ENCODE measurements at places on chromosomes 5 and 9.

- no peaks in the 10 kb centered on the region for H3K36me3 ChIP-seq
- peaks cover 10% of the 10 kb centered on the region for H3K4me1 ChIP-seq
- no peak for DNase-seq
- no peak overlapping the region for H3K27ac ChIP-seq
- no peaks in the 10 kb centered on the region for H3K27me3 ChIP-seq
Measured at GRCh38 chr9:136025481-136025880, 64.3 kb upstream of the UBAC1 start.

DNA sequence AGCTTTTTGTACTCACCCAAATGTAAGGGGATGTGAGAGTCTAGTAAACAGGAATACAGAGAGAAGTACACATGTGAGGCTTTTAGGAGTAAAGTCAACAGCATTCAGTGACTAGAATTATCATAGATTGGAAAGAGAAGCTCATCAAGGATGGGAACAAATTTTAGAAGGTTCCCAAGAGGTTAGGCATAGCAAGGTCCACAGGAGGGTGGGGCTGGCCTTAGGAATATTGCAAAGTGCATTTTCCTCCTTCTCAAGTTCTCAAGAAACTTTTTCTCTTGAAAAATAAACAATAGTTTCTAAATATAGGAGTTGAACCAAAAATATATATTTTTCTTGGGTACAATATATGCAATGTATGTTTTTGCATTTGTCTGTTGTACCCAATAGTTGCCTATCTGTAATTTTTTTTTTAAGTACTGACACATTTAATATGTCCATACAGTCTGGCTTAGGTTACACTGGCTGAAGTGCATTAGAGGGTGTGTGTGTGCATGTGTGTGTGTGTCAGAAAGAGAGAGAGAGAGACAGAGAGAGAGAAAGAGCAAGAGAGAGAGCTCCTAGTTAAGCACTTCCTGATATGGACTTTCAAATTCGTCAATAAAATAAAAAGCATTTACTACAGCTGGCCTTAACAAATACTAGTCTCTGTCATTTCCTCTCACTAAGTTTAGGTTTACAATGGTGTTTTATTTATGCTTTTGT is 62.2 kb downstream of the SNX18 start:
- H3K27ac ChIP-seq: no peak overlapping the region
- no peaks in the 10 kb centered on the region for H3K27me3 ChIP-seq
- DNase-seq: no peak
- H3K4me1 ChIP-seq: no peaks in the 10 kb centered on the region
- H3K36me3 ChIP-seq: no peaks in the 10 kb centered on the region

DNA sequence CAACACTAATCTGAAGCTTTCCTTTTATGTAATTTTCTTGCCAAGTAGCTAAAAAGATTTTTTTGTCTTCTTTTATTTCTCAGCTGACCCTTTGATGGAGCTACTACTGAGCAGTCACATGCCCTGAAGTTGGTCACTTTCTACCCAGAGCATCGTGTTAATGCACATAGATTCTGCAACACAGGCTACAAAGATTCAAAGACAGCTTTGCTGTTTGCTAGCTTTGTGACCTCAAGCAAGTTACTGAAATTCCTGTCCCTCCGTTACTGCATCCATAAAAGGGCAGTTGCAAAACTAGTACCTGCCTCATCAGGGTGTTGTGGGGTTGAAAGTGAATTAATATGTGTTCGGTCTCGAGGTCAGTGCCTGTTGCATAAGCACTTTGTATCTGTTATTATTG is 179.9 kb downstream of the GAS1 start:
- no peak for DNase-seq
- H3K36me3 ChIP-seq: no peaks in the 10 kb centered on the region
- no peaks in the 10 kb centered on the region for H3K27me3 ChIP-seq
- no peak overlapping the region for H3K27ac ChIP-seq
- no peak overlapping the region for H3K4me3 ChIP-seq
- no peaks in the 10 kb centered on the region for H3K4me1 ChIP-seq

DNA sequence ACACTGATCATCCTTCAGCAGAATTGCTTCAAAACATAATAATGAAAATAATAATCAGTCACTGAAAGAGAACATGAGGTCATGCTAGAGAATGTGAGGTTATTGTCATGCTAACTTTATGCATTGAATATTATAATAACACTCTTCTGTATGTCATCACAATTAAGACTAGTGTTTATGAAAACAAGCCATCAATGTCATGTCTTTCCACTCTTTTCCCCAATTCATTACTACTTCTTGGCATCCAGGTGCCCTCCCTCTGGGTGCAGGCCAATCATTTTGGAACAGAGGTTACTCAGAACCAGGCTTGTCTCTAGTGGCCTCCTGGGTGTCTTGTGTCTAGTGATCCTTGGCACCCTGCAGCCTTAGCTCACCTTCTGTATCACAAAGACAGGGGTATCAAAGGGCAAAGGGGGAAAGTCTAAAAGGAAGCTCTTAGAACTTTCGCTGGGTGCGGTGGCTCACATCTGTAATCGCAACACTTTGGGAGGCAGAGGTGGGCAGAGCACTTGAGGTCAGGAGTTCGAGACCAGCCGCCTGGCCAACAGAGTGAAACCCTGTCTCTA is 217.6 kb upstream of the PIK3R1 start:
- DNase-seq: no peak
- H3K4me3 ChIP-seq: no peak overlapping the region
- no peaks in the 10 kb centered on the region for H3K36me3 ChIP-seq
- H3K27ac ChIP-seq: no peak overlapping the region

DNA sequence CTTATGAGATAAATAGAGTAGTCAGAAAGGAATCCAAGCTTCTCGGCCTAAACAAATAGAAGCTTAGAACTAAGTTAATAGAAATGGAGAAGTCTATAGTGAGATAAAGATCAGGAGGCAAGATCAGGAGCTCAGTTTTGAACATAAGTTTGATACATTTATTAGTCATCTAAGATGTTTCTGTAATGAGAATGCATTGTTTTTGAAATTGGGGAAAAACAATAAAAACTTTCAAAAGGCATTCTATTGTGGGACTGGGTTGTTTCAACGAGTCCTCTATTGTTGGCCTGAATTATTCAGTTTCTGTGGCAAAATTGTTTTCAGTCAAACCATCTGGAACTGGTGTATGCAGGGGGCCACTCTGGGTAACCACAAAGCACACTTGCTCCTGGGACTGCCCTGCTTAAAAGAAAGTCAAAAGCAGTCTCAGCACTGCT is 181.0 kb upstream of the CLINT1 start:
- DNase-seq: no peak
- H3K36me3 ChIP-seq: no peaks in the 10 kb centered on the region
- H3K4me1 ChIP-seq: no peaks in the 10 kb centered on the region

DNA sequence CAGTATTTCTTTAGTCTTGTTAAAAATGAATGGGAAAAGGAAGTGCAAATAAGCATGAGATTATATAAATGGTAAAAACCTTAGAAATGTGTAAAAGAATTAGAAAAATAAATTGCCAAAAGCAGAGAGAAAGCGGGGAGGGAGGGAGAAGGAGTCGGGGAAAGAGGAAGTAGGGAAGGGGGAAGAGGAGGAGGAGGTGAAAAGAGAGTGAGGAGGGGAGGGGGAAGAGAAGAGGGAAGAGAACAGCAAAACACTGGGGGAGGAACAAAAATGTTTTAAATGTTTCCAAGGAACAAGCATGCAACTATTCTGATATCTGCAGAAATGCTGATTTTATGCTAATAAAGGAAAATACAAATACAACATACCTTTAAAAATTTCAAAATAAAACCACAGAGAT is 317.5 kb downstream of the PIK3R1 start:
- no peak overlapping the region for H3K4me3 ChIP-seq
- H3K4me1 ChIP-seq: no peaks in the 10 kb centered on the region
- H3K27me3 ChIP-seq: no peaks in the 10 kb centered on the region
- no peaks in the 10 kb centered on the region for H3K36me3 ChIP-seq
- no peak overlapping the region for H3K27ac ChIP-seq

- peaks cover 5% of the 10 kb centered on the region for H3K4me1 ChIP-seq
- no peaks in the 10 kb centered on the region for H3K27me3 ChIP-seq
- no peak for DNase-seq
- H3K36me3 ChIP-seq: no peaks in the 10 kb centered on the region
Measured at GRCh38 chr5:52854949-52855348, 67.2 kb downstream of the ITGA1 start.

- H3K4me3 ChIP-seq: no peak overlapping the region
- no peak for DNase-seq
- H3K4me1 ChIP-seq: no peaks in the 10 kb centered on the region
Measured at GRCh38 chr5:159903131-159903530, 13.2 kb upstream of the ADRA1B start.

- DNase-seq: no peak
- H3K27me3 ChIP-seq: no peaks in the 10 kb centered on the region
- H3K27ac ChIP-seq: no peak overlapping the region
- no peaks in the 10 kb centered on the region for H3K36me3 ChIP-seq
Measured at GRCh38 chr9:30198463-30199309, 2185.8 kb upstream of the ACO1 start.

DNA sequence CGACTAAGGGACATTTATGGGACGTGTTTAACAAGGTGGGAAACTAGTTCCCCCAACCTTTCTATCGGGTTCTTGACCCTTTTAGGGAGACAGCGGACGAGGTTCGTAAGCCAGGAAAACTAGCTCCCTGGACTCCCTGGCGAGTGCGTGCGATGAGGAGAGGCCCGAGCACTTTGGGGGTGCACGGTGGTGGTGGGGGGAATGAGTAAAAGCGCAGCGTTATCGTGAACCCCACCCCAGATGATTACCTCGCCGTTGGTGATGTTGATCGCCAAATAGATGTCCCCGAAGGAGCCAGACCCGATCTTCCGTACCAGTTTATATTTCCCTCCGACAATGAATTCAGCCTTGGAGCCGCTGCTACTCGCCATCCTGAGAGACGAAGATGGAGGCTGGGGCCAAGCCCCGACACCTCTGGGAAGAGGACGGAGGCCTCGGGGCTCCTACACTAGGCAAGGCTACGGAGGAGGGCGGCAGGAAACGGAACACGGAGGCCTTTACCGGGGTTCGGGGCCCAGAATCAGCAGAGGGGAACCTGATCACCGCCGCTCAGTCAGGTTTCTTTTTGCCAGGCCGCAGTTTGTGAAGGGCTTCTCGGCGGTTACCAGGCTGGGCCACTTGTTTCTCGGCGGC is 529 bp downstream of the CSNK1A1 start:
- no peaks in the 10 kb centered on the region for H3K36me3 ChIP-seq
- DNase-seq: peak; percentile 66
- peak overlapping the region; percentile 99 for H3K27ac ChIP-seq
- no peaks in the 10 kb centered on the region for H3K27me3 ChIP-seq

GRCh38 chr5:178450121-178451028 is 139.8 kb downstream of the COL23A1 start:
- H3K36me3 ChIP-seq: no peaks in the 10 kb centered on the region
- no peak for DNase-seq
- peaks cover 16% of the 10 kb centered on the region for H3K27me3 ChIP-seq
- no peak overlapping the region for H3K4me3 ChIP-seq
- H3K27ac ChIP-seq: no peak overlapping the region
- H3K4me1 ChIP-seq: no peaks in the 10 kb centered on the region

DNA sequence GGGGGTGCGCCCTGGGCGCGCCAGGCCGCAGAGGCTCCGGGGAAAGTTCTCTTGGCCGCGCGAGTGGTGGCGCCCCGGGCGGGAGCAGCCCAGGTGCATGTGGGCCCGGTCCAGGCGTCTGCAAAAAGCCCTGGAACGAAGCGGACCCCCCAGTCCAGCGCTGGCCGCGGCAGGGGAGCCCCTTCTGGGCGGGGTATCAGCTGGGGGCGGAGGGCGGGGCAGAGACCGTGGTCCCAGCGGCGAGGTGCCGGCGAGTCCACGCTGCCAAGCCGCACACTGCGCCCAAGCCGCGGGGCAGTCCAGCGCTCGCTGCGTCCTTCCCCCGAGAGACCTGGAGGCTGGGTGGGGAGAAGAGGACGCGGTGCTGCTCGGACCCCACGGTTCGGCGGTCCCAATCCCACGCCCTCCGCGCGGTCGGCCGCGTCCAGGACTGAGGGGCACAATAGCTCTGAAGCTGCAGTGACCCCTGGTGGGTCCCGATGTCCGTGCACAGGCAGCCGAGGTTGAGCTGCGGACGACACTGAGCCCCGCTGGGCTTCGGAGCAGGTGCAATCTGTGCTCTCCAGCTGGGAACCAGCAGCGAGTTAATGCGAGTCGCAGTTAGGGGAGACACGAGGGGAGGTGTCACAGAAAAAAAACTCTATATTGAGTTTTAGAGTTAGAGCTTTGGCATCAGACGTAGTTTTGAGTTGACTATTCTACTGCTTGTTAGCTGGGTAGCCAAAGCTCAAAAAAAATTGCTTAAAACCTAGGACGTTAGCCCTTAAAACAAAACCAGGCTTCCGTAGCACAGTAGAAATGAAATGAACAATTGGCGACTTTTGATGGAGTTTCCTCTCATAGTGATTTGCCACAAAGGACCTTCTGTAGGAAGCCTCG is 1.1 kb upstream of the EPB41L4A start:
- no peaks in the 10 kb centered on the region for H3K36me3 ChIP-seq
- peak; percentile 86 for DNase-seq

GRCh38 chr5:92401492-92401891 is 1018.4 kb upstream of the ARRDC3 start:
- no peaks in the 10 kb centered on the region for H3K27me3 ChIP-seq
- no peak overlapping the region for H3K4me3 ChIP-seq
- H3K27ac ChIP-seq: no peak overlapping the region
- no peaks in the 10 kb centered on the region for H3K4me1 ChIP-seq
- no peaks in the 10 kb centered on the region for H3K36me3 ChIP-seq

DNA sequence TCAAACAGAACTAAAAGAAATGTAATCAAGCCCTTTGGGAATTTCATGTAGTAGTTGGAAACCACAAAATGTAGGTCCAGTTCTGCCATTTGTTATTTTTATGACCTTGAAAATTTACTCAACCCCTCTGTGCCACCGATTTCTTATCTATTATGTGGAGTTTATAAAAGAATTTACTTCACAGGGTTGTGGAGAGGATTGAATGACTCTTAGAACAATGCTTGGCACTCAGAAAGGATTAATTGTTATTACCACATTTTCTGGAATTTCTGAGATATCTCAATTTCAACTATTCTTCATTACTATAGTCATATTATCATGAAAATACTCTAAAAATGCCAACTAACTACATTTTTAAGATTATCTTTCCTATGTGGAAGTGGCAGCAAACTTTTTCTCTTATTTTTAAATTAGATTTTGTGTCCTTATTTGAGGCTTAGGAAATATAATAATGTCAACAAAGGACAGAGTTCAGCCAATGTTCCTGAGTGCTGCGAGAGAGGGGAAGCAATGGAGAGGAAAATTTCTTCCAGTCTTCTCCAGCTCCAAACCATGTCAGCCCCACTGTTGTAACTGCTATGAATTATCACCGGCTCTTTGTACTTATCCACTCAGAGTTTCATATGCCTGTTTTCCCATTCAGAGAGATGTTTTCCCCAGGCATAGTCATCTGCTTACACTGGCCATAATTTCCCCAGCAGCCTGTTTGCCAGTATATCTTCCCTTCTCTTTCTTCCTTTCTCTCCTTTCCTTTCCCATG is 525.6 kb downstream of the SPATA31D1 start:
- no peak for DNase-seq
- peaks cover 4% of the 10 kb centered on the region for H3K4me1 ChIP-seq
- no peak overlapping the region for H3K4me3 ChIP-seq
- no peaks in the 10 kb centered on the region for H3K36me3 ChIP-seq
- no peaks in the 10 kb centered on the region for H3K27me3 ChIP-seq
- no peak overlapping the region for H3K27ac ChIP-seq

GRCh38 chr9:122107291-122107805 is 14.2 kb upstream of the TTLL11 start:
- no peaks in the 10 kb centered on the region for H3K27me3 ChIP-seq
- no peaks in the 10 kb centered on the region for H3K36me3 ChIP-seq
- no peak overlapping the region for H3K4me3 ChIP-seq
- H3K27ac ChIP-seq: no peak overlapping the region
